GM12864 (cell line): ENCODE measurements at places on chromosomes 5 and 9.

DNA sequence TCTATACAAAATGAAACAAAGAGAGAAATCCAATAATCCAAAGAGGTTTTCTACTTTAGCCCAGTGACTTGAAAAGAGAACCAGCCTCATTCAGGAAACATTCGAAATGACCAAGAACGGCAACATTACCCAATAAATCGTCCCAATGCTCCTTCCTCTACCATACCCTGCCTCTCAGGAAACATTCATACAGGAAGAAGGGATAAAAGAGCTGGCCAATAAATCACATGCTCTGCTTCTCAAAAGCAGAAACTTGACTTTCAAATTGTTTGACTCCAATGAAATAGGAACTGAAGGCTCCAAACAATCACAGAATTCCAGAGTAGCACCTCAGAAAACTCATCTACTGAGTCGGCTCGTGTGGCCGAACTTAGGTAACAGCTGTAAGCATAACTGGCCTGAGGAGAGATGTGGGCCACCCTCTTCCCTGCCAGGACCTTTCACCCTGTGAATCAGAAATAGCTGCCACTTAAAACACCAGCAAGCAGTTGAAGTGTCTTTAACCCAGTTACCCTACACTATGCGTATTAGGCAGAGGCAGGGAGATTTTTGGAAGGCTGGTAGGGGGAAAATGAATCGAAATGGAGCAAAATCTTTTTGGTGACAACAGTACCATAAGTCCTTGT lies 14.6 kb downstream of the ARL15 start:
- no peak for DNase-seq

DNA sequence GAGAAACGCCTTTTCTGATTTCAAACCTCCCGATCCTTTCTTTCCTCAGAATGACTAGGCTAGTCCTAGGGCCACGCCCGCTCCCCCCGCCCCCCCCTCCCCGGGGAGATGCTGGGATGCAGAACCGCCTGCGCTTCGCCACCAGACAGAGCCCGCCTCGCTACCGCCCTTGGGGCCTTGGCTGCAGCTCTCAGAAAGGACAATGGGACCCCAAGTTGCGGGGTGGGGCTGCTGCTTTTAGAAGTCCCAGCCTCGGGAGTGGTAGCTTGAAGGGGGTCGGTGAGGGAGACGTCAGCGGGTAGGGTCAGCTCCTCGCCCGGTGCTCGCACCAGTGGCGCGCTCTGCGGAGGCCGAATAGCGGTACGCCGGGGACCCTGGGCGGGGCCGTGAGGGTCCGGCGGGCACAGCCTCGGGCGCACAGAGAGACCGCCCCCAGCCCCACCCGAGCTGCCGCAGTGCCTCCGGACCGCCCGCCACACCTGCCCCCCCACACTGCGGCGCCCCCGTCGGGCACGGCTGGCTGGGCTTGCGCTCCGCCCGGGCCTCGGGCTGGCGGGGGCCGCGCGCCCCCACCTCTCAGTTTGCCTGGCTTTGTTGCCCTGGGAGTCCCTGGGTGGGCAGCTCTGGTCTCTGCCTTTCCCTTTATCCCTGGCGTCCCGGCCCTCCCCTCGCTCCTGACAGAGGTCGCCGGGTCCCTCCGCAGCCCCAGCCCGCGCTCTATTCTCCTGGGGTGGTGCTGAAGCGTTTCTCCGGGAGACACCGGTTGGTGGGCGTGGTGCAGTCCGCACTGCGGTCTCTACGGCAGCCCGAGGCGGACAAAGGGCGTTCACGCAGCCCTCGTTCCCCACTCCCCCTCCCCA lies 1.2 kb downstream of the MAP1B start:
- DNase-seq = no peak

DNA sequence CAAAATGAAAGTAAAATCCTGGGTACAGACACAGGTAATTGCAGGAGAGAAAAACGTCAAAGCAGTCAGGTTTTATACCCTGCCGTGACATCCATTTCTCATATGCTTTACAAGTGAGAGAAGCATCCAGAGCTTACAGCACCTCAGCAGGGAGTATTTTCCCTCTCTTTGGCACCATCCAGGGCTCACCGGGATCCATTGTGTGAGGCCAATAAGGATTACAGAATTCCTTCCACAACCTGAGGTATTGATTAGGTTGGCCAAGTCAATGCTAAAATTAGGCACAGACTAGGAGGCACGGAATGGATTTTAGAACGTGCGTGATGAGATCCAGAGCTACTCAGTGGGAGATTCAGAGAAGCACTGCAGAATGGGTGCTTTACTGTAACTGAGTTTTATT lies 296.6 kb downstream of the FBXL7 start:
- no peak for DNase-seq

DNA sequence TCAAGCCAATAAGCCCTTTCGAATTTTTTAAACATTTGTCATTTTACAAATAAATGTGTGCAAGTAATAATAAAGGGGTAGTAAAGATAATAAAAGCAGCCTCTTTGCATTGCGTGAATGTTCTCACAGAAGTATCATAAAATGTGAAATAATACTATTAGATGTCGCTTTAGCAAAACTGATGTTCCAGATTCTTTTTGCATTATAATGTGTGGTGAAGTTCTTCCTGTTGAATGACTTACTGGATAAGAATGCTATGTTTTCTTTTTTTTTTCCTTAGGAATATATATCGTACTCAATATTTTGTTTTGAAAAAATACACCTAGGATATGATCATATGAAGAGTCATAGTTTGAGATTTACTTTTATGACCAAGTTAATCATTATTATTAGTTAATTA lies 85.2 kb upstream of the CDH12 start:
- DNase-seq = no peak

DNA sequence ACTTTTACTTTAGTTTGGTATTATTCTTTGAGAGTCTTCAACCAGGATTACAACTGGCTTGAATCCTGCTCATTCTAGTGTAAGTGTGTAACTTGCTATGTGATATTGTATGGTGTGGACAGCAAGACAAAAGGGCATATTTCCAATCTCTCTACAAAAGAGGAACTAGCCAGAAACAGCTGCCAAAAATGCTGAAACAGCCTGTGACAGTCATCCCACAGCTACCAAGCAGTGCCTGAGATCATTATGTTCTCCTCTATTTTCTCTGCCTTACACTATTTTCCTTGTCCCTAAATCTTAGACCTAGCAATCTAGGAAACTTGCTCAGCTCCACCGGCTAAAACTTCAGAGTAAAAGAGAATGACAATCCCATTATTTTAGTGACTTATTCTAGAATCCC lies 42.8 kb downstream of the WDR41 start:
- DNase-seq = no peak
